ENCODE measurements at places on chromosomes 3 and 15.

- DNase-seq, result no peak
Measured at GRCh38 chr15:80429964-80430363, 25.8 kb downstream of the ARNT2 start.

DNA sequence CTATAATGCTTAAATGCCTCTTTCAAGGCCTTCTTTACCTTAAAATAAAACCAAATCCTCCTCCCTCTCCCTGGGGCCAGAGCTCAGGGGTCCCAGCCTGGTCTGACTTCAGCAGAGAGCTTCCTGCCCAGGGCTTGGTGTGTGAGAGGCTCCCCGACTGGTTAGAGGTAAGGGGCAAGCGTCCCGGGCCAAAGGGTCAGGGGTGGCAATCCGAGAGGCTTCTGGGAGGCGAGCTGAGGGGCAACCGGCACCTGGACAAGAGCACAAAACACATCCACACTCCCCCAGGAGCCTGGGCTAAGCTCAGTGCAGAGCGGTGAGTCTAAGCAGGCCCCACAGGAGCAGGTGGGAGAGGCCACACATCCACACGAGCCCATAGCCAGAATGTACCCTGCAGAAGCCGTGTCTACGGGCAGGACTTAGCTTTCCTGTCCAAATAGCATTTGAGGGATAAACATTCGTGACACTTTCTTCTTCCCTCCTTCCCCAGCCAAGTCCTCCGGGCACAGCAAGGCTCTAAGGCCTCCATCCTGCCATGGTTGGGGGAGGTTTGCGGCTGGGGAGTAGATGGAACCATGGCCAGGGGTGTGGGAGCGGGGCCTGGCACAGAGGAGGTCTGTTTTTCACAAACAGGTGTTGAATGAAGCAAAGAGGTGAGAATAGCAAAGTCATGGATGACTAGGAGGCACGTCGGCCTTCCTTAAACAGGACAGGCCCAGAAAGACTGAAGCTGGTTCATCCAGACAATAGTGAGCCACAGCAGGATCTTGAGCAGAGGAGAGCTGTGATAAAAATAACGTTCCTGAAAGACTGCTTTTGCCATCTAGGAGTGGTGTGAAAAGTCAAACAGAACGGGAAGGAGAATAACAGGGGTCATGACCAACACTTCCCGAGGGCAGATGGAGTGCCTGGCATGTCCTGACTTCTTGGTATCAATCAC, 98.7 kb upstream of the IQSEC1 start:
- DNase-seq, result no peak

DNA sequence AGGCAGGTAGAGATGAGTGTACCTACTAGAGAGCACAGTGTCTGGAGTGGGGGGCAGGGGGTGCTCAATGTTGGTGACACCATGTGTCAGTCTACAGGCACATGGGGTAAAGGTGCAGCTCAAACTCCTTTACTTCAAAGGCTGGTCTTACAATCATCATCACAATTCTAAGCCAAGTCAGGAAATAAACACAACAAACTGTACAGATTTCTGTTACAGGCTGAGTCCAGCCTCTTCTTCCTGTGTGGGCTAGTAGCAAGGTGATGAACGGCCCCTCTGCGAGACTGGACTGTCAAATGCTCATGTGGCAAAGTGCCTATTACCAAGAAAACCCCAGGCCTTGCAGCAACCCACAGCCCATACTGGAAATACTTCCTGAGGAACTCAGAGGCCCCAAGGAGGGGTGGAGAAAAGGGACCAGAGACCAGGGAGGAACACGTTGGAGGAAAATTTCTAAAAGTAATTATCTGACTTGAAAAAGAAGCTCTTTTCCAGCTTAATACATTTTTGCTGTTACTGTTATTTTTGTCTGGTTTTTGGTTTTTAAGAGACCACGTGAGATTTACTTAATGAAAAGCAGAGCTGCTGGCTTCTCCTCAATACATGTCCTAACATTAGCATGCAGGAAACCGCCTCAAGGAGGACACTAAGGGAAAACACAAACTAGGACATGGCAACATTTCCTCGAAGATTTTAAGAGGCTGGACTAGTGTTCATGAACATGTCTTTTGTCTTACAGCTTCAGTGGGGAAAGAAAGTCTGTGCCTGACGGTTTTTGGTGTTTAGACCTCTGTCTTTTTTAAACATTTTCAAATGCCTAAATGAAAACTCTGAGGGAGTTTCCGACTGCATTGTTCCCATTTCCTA, 29.5 kb downstream of the TBC1D2B start:
- DNase-seq, result no peak

DNA sequence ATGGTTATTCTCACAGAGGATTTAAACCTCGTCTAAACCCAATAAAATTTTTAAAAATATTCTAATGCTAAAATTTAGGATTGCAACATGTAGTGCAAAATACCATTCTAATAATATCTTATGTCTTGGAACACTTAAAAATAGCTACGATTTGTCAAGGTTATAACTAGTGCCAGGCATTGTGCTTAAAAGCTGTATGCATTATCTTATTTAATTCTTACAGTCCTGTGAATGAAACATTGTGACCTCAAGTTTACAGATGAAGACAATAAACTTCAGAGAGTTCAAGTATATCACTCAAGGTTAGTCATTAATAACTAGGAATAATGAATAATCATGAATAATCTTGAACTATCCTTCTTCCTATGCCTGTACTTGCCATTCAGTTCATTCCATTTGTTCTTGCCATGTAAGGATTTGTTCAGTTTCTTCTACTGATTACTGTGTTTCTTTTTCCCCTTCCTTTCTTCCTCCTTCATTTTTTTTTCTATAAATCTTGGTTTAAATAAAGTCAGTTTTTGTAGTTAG, 897.6 kb upstream of the NR2F2 start:
- DNase-seq, result no peak

DNA sequence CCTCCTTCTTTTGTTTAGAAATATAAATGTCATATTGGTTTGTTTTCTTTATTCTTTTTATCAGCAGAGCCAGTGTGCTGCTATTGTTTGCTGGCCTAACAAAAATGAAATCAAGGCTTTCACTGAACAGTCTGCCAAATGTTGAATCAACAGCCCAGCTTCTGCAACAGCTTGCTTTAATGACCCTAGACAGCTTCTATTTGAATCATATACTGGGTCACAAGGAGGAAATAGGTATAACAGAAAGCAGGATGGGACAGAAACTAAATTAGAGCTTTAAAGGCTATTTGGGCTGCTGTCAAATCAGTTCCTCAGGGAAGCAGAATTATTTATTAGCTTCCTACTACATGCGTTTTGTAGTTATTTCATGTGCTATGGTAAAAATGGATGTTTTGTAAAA, 12.1 kb upstream of the DNAJC13 start:
- no peak for DNase-seq

GRCh38 chr3:140242818-140243276, 307.9 kb downstream of the CLSTN2 start:
- no peak for DNase-seq

- DNase-seq, result no peak
Measured at GRCh38 chr3:71495708-71496472, 87.6 kb downstream of the FOXP1 start.

- DNase-seq, result no peak
Measured at GRCh38 chr3:31551646-31552045, 18.9 kb downstream of the STT3B start.

- no peak for DNase-seq
Measured at GRCh38 chr3:195096484-195097330, 174.3 kb downstream of the XXYLT1 start.

GRCh38 chr3:53489386-53489785, 5.0 kb upstream of the CACNA1D start:
- DNase-seq, result no peak

DNA sequence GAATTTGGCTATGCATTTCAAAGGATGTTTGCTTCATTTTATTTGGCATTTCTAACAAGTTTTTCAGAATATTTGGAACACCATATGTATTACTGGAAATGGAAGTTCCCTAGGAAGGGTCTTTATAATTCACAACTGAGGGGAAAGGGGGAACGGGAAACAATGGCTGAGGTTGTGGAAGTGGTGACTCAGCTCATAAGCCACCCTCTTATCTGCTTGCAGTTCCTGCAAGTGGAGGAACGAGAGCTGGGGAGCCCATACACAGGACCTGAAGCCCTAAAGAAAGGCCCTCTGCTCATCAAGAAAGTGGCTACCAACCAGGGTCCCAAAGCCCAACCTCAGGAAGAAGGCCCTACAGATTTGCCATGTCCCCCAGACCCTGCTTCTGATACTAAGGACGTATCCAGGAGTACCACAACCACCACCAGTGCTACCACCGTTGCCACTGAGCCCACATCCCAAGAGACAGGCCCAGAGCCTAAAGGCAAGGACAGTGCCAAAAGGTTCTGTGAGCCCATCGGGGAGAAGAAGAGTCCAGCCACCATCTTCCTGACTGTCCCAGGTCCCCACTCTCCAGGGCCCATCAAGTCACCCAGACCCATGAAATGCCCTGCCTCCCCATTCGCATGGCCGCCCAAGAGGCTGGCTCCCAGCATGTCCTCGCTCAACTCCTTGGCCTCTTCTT, 37.9 kb downstream of the ESYT3 start:
- no peak for DNase-seq

GRCh38 chr3:81980596-81981494, 219.4 kb upstream of the GBE1 start:
- no peak for DNase-seq

DNA sequence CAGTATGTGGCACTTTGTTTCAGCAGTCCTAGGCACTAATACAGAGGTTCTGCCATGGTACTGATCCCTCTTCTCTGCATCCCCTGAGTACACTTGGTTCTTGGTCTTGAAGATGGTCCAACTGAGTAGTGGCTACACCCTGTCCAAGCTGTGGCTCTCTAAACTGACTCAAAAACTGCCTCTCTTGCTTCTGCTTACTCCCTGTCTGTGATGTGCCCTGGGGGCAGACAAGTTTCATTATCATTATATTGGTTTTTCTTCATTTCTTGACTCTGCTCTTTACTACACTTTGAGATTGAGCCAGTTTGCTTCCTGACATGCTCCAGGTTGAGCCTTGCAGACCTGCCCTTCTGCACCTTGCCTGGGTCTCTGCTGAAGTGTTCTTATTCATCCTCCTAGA, 18.9 kb upstream of the ST3GAL6 start:
- DNase-seq, result no peak

Data from 8988T (cell line).